ENCODE measurements at places on chromosomes 11 and 22.
A peak's percentile ranks its signal among the peaks of the same experiment; 100 is the strongest.

GRCh38 chr11:8250434-8250833 lies 13.2 kb downstream of the LMO1 start:
- DNase-seq, result no peak

- peak; percentile 45 for DNase-seq
These were observed 392.7 kb downstream of the GUCY1A2 start for GRCh38 chr11:106625566-106625965.

DNA sequence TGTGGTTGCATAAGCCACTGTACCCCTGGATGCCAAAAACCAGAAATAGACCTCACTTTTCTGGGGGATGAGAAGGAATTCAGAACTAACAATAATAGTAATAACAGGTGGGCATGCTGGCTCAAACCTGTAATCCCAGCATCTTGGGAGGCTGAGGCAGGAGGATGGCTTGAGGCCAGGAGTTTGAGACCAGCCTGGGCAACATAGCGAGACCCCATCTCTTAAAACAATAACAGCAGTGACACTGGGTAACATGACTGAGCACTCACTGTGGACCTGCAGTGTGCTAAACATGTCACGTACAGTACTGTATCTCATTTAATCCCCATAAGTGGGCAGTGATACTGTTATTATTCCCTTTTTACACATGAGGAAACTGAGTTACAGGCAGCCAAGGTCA lies 10.0 kb downstream of the FLRT1 start:
- no peak for DNase-seq

DNA sequence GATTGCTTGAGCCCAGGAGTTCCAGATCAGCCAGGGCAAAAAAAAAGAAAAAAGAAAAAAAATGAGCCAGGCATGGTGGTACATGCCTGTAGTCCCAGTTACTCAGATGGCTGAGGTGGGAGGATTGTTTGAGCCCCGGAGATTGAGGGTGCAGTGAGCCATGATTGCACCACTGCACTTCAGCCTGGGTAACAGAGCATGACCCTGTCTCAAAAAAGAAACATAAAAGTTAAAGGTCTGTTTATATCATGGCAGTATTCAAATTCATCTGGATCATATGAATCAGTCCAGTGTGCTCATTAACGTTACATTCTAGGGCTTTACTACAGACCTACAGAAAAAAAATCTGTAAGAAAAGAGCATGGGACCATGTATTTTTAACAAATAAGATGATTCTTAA lies 13.9 kb downstream of the HSD17B12 start:
- DNase-seq, result no peak

DNA sequence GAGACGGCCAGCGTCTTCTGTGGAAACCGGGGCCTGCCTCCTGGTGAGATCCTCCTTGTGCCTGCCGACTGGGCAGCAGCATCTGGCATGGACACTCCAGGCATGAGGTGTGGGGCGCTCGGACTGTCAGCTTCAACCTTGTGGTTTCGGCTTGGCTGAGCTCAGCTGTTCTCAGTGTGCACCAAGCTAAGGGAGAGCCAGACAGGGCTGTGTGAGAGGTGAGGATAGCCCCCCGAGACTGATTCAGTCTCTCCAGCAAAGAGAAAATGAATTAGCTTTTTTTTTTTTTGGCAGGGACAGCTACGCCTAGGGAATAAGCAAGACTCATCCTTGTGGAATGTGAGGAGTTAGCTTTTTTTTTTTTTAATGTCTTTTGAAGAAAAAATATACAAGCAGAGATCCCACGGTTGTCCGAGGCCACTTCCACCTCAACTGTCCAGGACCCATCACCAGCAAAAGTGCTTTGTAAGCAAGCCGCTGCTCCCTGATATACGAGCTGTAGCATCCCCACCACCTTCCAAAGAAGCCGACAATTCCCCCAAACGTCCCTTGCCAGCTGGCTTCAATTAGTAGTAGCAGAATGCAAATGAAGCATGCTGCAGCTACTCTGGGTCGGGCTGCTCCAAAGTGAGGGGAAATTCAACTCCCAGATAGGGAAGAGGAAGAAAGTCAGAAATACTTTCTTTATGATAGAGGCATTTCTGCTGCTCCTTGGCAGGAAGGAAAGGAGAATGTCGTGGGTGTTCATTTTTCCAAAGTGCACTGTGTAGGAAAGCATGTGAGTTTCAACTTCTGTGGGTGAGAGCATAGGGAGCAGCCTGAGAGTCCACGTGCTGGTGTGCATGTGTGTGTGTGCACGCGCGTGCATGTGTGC lies 9.7 kb upstream of the THY1 start:
- peak; percentile 63 for DNase-seq
